Muscle of arm (tissue), 14 donors: ENCODE measurements at places on chromosomes 12 and 14. TPM values are rescaled to one million over a fixed set of nuclear protein-coding genes. Genes with fewer than 3 reads are reported as not detected.

DNA sequence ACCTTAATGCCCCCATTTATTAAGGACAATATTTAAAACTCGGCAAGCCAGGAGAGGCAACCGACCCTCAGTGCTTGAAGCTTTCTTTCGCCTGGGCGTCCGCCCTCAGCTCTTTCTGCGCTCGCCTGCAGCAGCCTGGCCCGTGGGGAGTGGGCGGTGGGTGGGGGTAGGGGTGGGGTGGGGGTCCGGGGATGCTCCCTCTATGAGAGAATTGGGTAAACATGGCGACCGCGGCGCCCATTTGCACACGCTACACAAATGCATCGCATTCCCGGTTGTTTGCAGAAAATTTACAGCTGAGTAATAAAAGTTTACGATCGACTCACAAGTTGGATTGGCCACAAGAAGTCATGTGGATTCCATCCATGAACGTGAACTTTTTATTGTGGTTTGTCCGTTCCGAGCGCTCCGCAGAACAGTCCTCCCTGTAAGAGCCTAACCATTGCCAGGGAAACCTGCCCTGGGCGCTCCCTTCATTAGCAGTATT is 7.7 kb downstream of the HOXC8 start:
- DNase-seq = no peak

DNA sequence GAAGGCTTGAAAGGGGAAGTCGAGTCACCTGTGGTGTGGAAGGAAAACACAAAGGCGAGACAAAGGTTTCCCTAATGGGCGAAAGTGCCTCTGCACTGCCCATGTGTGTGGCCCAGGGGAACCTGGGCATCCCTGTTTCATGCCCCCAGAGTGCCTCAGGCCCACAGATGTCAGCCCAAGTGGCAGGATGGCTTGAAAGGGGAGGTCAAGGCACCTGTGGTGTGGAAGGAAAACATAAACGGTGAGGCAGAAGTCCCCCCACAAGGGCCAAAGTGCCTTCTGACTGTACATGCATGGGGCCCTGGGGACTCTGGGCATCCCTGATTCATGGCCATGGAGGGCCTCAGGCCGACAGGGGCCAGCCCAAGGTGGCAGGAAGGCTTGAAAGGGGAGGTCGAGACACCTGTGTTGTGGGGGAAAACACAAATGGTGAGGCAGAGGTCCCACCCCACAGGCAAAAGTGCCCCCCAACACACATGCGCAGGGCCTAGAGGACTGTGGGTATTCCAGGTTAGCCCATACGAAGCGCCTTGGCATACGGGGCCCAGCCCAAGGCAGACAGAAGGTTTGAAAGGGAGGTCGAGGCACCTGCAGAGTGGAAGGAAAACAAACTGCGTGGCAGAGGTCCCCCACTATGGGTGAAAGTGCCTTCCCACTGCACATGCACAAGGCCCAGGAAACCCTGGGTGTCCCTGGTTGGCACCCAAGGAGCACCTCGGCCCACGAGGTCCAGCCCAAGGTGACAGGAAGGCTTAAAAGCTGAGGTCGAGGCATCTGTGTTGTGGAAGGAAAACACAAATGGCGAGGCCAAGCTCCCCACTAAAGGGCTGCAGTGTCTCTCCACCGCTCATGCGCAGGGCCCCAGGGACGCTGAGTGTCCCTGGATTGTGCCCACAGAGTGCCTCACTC is 382.3 kb downstream of the ALG10 start:
- no peak for DNase-seq

DNA sequence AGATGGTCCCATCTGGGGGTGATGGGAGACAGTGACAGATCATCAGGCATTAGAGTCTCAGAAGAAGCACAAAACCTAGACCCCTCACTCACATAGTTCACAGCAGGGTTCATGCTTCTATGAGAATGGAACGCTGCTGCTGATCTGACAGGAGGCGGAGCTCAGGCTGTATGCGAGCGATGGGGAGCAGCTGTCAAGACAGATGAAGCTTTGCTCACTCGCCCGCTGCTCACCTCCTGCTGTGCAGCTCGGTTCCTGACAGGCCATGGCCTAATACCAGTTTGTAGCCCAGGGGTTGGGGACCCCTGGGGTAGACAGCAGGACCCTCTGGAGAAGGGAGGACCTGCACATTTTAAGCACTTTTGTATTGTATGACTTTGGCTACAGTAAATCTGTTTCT is 111.2 kb downstream of the LGMN start:
- no peak for DNase-seq

GRCh38 chr14:74267588-74267987 is 28.3 kb downstream of the VSX2 start:
- no peak for DNase-seq

DNA sequence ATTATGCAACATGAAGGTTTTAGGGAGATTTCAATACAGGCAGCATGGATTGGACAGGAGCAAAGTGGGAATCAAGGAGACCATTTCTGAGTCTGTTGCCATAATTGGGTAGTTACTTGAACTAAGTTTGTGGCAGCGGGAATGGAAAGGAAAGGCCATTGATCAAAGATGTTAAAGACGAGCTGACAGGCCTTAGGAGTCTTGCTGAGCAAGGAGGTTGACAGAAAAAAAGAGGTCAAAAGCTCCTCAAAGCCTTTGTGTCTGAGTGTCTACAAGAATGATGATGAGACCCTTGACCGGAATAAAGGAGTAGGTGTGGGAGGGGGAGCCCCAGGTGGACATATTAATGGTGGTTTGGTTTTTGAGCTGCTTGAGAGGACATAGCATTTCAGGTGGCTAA is 9.4 kb downstream of the PLEKHA5 start:
- no peak for DNase-seq

DNA sequence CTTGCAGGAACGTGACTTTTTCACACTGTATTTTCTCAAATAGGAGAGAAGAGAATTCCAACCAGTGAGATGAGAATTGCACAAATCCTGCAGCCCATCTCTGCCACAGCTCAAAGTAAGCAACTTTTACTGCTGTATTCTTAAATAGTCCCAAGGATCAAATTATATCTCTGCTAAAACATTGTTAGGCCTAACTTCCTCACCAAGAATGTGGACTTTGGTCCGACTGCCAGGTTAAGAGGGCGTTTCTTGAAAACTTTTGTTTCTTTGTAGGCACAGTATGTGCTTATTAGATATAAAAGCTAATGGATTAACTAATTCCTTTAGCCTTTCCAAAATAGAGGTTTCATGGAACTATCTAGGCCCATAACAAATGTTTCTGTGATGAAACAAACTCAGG is 61.4 kb upstream of the IFNG-AS1 start:
- no peak for DNase-seq

- peak; percentile 72 for DNase-seq
Observed at GRCh38 chr14:81436296-81437138, 36.4 kb upstream of the STON2 start.

DNA sequence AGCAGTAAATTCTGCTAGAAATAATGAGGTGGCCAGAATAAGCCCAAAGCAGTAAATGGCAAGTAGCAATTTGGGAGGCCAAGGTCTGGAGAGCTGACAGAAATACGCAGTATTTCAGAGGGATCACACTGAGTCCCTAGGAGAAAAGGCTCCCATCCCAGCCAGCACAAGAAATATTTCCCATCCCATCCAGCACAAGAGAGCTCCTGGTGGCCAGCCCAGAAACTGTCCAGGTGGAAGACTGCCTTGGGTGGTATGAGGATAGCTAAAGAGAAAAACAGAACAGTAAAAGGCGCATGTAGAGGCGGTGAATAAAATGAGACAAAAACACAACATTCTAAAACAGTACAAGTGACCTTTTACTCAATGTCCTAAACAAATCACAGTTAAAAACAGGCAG is 120.7 kb downstream of the HECTD4 start:
- no peak for DNase-seq

DNA sequence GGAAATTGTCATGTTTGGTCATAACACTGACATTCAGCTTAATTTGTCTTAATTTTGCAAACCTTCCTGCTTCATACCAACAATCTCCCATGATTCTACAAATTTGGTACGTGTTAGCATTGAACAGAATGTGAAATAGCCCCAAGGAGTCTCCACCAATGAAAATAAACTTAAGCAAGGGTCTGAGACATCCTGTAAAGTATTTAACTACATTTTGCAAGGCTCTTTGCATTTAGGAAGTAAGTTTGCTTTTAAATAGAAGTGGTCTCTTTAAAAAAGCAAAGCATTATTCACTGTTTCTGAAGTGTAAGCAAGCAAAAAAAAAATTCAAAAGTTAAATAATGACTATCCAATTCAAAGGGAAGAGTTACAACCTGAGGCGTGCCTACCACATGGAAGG is 79.9 kb downstream of the WASHC3 start:
- DNase-seq = no peak

- no peak for DNase-seq
Observed at GRCh38 chr12:77916276-77916675, 85.6 kb downstream of the NAV3 start.

DNA sequence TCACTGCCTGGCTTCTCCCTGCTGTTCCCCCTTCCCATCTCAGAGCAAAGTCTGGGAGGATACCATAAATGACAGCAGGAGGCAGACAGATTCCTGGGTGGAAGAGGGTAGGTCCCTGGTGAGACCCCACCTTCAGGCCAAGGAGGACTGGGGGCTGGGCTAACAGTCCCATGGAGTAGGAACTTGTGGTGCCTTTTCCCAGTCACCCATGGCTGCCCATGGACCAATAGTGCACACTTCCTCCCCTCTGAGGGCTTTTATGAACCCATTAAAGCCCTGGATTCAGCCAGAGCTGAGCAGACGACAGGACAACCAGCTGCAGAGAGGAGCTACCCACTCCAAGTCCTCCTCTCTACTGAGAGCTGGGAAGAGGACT is 36.6 kb upstream of the OR5AU1 start:
- DNase-seq = no peak

DNA sequence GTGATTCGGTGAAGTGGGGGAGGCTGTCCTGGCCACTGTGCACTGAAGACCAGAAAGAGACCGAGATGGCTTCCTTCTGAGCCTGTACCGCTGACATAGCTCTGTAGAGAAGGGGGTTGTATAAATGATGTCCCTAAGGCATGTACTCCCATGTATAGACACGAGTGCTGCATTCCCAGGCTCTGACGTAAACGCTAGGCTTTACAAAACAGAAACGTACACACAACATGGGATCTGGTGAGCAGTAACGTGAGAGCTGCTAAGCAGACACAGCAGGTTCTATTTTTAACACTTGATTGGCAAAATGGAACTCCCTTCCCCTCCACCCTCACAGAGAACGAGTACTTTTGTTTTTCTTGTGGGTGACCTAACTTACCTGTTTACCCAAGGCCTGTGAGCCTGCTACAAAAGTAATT is 35.9 kb downstream of the ACADS start:
- DNase-seq = peak; percentile 86

FOXN4 gene
- polyA plus RNA-seq = 0.31 TPM

SLC2A14 gene
- 0.58 TPM for polyA plus RNA-seq

DNA sequence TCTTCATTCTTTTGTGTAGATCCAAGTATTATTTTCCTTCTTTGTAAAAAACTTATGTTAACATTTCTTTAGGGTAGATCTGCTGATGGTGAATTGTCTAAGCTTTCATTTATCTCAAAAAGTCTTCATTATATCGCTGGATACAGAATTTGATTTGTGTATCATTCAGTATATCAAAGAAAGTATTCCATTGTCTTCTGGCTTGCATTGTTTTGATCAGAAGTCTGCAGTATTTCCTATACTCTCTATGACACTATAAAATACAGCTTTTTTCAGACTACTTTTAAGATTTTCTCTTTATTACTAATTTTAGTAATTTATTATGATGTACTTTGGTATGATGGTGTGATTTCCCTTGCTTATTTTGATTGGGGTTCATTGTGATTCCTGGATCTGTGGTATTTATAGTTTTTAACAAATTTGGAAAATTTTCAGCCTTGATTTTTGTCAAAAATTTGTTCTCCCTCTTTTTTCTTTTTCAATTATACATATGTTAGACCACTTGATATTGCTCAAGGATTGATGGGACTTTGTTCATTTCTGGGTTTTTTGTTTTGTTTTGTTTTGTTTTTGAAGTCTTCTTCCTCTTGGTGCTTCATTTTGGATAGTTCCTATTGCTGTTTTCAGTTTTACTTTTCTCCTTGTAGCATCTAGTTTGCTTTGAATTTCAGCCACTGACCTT is 176.5 kb downstream of the ZFP36L1 start:
- DNase-seq = no peak

GRCh38 chr12:69540987-69541386 is 44.3 kb upstream of the CCT2 start:
- DNase-seq = no peak

- DNase-seq = no peak
Observed at GRCh38 chr14:64324895-64325294, 30.7 kb upstream of the ESR2 start.

TPPP2 gene
- 0.56 TPM for polyA plus RNA-seq

DNA sequence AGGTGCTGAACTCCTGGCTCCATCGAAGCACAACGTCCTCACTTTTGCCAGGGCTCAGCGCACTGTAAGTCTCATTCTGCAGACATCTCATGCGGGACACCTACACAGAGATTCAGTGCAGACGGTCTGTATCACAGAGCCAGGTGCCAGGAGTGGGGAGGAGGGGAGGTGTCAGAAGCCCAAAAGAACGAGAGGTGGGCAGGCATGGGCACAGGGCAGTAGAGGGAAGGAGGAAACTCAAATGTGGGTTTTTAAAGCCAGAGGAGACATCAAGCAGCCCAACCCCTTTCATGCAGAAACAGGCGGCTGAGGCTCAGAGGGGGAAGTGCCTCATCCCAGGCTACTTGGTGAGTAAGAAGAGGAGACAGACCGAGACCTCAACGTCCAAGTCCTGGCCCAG is 2.5 kb upstream of the LPAR5 start:
- DNase-seq = no peak

FLVCR2 gene
- polyA plus RNA-seq = 26.8 TPM

- DNase-seq = no peak
Observed at GRCh38 chr12:3034067-3034750, 43.0 kb upstream of the TSPAN9 start.

KDM5A gene
- polyA plus RNA-seq = 25.9 TPM

- DNase-seq = no peak
Observed at GRCh38 chr12:82434392-82434911, 76.1 kb downstream of the METTL25 start.

DNA sequence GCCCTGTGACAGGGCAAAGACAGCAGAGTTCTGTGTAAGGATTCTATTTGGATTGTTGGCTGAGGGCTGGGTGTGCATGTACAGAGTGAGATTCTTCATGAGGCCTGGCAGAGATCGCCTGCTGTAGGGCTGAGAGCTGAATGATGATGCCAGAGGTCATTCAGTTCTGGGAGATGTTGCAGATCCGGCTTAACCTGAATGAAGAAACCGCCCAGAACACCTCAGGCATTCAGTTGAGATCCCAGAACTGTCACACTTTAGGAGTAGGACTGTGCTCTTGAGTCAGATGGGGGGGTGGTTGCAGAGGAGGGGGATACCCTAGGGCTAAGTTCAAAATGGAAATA is 5.8 kb upstream of the EVL start:
- DNase-seq = no peak

GRCh38 chr14:68174446-68174845 is 354.9 kb downstream of the RAD51B start:
- DNase-seq = no peak

RIMBP2 gene
- 1.3 TPM for polyA plus RNA-seq
